HT1080 (cell line): ENCODE measurements at places on chromosomes 3 and 15. TPM values are rescaled to one million over a fixed set of nuclear protein-coding genes. Genes with fewer than 3 reads are reported as not detected.
A peak's percentile ranks its signal among the peaks of the same experiment; 100 is the strongest.

GRCh38 chr15:58285212-58285920 lies 146.4 kb upstream of the LIPC start:
- DNase-seq, result no peak

- DNase-seq, result no peak
These were observed 15.3 kb downstream of the SPCS1 start for GRCh38 chr3:52721002-52721729.

- DNase-seq, result peak; percentile 96
These were observed 28.3 kb downstream of the IGF2BP2 start for GRCh38 chr3:185796431-185797107.

DNA sequence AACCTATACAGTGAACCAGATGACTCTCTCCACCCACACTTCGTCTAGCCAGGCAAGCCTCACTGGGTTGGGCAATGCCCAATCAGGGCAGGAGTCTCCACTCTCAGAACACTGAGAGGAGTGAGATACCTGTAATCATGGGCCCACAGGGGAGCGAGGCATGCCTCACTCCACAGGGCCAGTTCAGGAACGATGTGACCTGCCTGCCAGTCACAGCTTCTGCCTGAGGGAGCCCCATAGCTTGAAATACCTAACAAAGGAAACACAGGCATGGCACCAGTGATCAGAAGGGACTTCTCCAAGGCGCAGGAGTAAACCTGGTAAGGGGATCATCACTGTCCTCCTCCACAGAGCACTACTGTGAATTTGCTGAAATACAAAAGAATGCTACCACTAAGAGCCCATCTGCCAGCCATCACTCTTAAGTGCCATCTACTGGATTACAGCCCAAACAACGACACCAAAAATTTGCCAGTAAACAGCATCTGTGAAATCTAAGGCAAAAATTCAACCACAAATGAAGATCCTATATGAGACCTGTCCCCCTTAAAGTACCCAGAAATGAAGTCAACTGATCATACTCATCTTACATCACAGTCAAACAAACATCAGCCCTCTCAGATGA lies 689.9 kb upstream of the SEMA6D start:
- DNase-seq, result peak; percentile 8

GRCh38 chr15:37103475-37104423 lies 3.4 kb upstream of the MEIS2 start:
- DNase-seq, result no peak

DNA sequence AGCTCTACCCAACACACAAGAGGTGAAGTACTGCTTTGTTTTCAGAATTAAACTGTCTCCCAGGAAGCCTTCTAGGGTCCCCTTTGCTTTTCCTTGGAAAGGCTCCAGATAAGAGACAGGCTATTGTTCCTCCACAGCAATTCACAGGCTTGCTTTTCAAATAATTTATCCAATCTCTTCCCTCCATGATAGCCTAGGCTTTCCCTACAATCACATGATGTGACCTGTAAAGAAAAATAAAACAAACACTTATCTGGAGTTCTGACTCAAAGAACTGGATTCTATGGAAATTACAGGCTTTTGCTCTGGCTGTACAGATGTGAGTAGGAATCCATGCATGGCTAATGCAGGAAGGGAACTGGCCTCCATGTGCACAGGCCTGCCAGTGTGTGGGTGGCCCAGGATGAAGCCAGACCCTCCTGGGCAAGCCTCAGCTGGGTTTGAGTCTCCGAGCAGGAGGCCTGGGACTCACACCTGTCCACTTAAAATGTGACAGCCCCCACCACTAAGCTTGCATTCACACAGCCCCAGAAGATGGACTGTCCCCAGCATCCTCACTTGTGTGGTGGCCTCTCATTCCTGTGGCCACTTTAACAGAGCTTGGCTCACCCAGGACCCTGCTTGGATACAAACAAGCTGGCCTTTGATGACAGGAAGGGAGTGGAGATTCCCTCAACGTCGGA lies 75.8 kb upstream of the LEKR1 start:
- no peak for DNase-seq

DNA sequence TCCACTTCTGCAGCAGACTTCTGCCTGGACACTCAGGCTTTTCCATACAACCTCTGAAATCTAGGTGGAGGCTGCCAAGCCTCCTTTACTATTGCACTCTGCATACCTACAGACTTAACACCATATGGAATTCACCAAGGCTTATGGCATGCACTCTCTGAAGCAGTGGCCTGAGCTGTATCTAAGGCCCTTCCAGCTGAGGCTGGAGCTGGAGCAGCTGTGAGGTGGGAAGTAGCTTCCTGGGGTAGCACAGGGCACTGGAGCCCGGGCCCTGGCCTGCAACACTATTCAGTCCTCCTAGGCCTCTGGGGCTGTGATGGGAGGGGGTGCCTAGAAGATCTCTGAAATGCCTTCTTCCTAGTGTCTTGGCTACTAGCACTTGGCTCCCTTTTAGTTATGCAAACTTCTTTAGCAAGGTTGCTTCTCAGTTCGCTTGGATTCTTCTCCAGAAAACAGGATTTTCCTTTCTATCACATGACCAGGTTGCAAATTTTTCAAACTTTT lies 186.6 kb upstream of the RORA start:
- no peak for DNase-seq

DNA sequence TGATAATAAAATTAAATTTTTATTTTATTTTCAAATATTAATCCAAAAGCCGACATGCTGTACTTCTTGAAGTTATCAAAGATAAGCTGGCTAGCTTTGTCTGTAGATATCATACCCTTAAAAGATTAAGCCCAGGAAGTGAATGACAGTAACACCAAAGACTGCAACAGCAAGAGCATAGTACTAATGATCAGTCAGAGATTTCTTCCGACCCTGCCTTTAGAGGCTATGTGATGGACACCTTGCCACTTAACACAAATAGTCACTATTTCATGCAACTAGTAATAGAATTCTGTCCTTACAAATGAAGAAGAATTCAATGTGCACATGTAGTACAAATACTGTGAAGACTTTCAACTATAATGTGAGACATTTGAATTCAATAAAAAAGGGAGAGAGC lies 9.3 kb upstream of the MBNL1 start:
- DNase-seq, result no peak

GRCh38 chr3:195794708-195795107 lies 17.0 kb downstream of the MUC4 start:
- DNase-seq, result no peak

- no peak for DNase-seq
These were observed 619.7 kb upstream of the AGTR1 start for GRCh38 chr3:148077965-148078364.

- no peak for DNase-seq
These were observed 5.0 kb upstream of the FEZF2 start for GRCh38 chr3:62378311-62378789.

DNA sequence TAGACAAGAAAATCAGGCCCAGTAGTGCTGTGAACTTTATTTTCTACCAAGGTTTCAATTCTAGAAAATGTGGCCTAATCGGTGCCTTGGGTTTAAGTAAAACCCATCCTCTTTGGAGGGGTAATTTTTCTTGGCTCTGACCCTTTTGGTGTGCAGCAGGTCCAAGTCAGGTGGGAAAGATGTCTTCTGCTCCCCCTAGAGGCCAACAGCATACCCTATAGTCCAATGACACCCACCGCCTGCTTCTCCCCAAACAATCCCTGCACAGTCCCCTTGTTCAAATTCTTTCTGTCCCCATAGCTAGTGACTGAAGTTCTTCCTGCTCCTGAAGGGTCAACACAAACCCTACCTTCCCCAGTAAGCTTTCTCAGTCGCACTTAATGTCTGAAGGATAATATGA lies 261.8 kb upstream of the GOLGA6L4 start:
- DNase-seq, result peak; percentile 29

AGBL1 gene
- total RNA-seq, result 0.03 TPM in 1 of 2 replicates, not detected in the other

CFAP161 gene
- total RNA-seq, result 0.39 TPM in 1 of 2 replicates, not detected in the other

RFTN1 gene
- total RNA-seq, result 38.4 and 43.8 TPM in 2 replicates

PDZRN3 gene
- total RNA-seq, result 0.33 and 0.55 TPM in 2 replicates

GOLGA8S gene
- not detected in 2 replicates for total RNA-seq

HDAC11 gene
- total RNA-seq, result 1.7 and 2.6 TPM in 2 replicates

MAP3K13 gene
- total RNA-seq, result 17.6 and 25.6 TPM in 2 replicates

GCSAM gene
- total RNA-seq, result not detected in 2 replicates

TRPM1 gene
- total RNA-seq, result 0.03 TPM in 1 of 2 replicates, not detected in the other

C3orf52 gene
- 19.4 and 21.5 TPM in 2 replicates for total RNA-seq

PARP15 gene
- total RNA-seq, result not detected in 2 replicates

GOLGA6L10 gene
- 0.23 and 0.31 TPM in 2 replicates for total RNA-seq
